ENCODE measurements at places on chromosomes 11 and 22.

DNA sequence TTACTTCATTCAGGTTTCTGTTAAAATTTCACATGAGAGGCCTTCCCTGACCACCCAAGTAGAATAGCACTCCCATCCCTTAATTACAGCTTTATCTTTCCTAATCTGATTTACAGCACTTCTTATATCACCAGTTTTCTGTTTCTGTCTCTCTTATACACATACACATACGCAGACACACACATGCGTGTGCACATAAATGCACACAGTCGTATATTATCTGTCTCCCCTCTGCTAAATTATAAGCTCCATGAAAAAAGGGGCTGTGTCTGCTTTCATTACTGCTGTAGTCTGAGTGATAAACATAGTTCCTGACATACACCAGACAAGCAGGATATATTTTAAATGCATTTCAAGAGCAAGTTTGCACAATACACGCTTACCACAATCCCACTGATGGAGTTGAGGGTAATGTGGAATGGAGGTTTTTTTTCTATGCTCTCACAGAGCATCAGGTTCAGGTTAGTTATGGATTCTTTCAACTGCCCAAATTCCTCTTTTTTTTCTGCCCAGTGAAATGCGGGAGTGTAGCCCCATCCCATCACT, 13.7 kb upstream of the TOP3B start:
- DNase-seq: no peak

- no peak for DNase-seq
These were observed 1.5 kb downstream of the INCENP start for GRCh38 chr11:62125316-62125715.

DNA sequence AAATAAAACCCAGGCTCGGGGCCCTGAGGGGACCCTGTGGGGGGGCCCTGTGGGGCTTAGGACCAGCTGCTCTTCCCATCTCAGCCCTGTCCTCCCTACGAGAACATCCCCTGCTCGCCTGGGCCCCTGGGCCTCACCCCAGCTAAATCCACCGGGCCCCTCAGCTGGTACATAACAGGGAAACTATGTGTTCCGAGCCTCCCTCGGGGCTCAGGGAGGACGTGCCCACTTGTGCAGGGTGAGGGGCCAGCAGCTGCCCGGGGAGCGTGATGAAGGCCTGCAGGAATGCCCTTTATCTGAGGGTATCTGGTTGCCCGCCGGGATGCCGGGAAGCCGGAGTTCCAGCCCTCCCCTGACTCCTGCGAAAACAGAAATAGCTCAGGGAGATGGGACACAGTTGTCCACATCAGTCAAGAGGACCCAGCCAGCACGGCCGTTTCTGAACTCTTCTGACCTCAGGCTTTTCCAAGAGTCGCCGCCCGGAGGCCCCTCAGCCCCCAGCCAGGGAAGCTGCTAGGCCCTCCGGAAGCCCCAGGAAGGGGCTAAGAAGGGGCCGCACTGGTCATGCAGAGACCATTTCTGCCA, 20.6 kb downstream of the MRPL23 start:
- no peak for DNase-seq

- no peak for DNase-seq
These were observed 29.1 kb downstream of the MAP6 start for GRCh38 chr11:75639762-75640181.

- DNase-seq: no peak
These were observed 24.1 kb downstream of the DCPS start for GRCh38 chr11:126328001-126328390.

- no peak for DNase-seq
These were observed 68.2 kb downstream of the EMSY start for GRCh38 chr11:76512851-76513653.

GRCh38 chr22:22195265-22196017, 49.1 kb upstream of the VPREB1 start:
- DNase-seq: peak; percentile 64

DNA sequence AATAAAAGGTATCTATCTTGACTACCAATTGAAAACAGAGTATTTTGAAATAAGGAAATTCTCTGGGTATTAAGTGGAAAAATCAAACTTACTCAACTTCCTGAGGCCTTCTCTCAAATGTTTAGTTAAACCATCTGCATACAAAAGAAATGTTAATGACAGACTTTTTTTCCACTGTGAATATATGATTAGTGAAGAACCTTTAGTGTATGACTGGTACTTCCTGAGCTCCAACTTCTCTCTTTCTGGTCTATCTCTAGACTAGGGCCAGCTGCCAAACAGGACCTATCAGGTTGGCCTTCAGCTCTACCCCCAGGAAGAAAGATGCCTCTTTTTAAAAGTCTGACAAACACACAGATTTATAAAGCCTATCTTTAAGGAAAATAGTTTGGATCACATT, 68.8 kb upstream of the SCUBE2 start:
- DNase-seq: no peak

GRCh38 chr11:12802418-12803085, 128.3 kb downstream of the TEAD1 start:
- DNase-seq: no peak

- DNase-seq: peak; percentile 80
These were observed 43.6 kb downstream of the LRRC32 start for GRCh38 chr11:76626921-76627401.

GRCh38 chr11:119518746-119519730, 96.1 kb upstream of the THY1 start:
- no peak for DNase-seq

DNA sequence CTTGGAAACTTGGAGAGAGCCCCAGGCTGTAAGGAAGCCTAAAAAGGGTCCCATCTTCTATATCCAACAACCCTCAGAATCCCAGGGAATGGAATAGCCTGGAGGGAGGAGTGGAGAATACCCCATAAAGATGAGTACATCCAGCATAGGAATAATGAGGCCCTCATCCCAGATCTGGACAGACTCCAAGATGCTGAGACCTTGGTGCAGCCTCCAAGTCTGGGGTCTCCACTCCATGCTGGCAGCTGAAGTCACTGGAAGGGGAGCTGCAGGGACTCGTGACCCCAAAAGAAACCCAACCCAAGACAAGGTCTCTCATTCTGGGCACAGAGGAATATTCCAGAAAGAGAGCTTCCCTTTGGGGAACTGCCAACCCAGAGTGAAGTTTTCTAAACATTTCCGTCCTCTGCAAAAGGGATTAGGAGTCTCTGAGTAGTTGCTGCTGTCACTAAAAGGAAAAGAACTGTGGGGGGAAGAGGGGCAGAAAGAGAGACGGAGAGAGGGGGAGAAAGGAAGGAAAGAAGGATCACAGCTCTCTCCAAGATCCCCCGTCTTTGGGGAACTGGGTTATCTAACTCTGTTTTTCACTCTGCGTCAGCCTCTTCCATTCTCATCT, 589 bp downstream of the SCGB1A1 start:
- no peak for DNase-seq

DNA sequence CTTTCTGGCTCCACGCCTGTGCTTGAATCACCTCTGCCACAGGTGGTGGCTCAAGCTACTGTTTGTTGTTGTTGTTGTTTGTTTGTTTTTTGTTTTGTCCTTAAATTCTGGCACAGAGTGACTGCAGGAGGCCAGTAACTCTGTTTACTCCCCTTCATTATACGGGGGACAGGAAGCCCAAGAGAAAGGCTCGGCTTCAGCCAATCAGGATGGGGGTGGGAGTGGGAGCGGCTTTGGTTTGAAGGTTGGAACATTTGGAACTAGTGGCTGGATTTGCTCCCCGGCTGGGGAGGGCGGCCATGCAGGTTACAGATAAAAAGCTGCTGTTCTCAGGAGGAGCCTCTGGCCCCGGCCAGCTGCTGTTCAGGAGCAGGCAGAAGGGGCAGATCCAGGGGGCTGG, 19.7 kb upstream of the CABP2 start:
- DNase-seq: no peak

DNA sequence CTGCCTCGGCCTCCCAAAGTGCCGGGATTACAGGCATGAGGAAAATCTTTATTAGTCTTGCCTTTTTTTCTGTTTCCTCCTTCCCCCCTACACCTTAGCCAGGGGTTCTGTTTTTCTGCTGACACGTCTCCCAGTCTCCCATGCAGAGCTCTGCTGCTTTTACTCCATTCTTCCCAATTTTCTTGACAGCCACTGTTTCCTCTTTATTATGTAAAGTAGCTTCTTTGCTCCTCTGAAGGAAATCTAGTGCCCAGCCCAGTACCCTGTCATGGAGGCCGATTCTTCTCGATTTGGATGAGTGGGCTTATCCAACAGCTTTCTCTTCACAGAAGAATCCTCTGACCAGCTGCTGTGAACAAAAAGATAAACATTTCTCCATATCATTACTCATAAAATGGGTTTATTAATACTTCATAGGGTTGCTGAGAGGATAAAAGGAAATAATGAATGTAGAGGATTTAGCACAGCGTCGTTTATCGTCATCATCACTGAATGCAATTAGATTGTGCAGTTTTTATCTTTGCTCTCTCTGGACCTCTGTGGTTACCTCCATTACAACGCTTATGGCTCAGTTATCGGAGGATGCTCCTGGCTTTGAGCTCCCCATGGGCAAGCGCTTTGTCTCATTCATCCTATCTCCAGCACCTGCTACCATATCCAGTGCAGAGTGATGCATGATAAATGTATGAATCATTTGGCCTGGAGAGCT, 375.6 kb upstream of the C11orf87 start:
- DNase-seq: no peak

DNA sequence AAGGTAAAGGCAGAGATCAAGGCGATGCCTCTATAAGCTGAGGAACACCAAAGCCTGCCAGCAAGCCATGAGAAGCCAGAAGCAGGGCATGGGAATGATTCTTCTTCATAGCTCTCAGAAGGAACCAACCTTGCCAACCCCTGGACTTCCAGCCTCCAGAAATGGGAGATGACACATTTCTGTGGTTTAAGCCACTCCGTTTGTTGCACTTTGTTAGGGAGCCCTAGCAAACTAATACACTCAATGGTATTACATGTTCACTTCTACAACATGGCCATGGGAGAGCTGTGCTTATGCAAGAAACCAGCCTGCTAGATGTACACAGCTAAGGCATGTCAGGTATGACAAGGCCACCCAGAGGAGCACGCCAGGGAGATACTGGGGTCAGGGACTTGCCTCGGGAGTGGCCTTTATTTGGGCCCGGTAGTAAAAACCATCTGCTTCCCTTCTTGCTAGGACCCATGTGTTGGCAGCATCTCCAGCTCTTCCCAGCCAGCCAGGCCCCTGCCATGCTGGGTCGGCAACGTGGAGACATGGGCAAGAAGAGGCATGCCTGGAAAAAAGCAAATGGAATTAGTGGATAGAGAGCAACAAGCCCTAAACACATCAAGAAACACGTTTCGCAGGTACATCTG, 3.6 kb downstream of the C11orf16 start:
- DNase-seq: no peak

DNA sequence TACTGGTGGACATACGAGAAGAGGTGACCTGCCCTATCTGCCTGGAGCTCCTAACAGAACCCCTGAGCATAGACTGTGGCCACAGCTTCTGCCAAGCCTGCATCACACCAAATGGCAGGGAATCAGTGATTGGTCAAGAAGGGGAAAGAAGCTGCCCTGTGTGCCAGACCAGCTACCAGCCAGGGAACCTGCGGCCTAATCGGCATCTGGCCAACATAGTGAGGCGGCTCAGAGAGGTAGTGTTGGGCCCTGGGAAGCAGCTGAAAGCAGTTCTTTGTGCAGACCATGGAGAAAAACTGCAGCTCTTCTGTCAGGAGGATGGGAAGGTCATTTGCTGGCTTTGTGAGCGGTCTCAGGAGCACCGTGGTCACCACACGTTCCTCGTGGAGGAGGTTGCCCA, 6.9 kb downstream of the TRIM6 start:
- DNase-seq: no peak

DNA sequence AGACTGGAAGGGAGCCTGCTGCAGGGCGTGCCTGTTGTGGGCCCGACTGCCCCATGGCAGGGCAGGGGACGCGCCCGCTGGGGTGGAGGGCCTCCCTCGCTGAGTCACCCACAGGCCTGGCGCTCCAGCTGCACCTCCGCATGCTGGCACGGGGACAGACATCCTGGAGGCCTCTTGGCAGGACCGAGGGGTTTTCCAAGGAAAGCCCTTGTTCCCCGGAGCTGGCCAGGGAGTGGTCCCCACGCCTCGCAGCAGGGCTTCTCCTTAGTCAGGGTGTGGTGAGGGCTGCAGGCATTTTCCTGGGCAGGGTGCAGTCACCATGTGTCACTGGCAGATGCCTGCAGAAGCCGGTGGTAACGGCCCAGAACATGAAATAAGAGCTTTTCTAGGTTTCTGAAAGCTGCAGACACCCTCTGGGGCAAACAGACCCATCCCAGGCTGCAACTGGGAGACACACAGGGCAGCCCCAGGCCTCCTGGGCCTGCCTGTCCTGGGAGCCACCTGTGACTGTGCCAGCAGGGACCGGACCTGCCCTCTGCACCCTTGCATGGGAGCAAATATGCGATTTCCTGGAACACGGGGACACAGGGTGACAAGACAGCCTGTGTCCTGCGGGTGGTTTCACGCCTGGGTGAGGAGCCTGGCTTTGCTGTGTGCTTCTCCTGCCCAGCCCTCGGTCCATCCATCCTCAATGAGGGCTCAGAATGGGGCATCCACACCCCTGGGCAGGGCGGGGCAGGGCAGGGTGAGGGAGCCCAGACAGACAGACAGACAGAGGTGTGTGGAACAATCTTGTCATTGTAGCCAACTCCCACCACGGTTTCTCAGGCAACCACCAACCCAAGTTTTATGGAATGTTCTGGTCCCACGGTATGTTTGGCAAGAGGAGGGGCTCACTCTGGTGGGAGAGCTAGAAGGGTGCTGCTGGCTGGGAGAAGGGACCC, 43.2 kb upstream of the FADD start:
- no peak for DNase-seq

DNA sequence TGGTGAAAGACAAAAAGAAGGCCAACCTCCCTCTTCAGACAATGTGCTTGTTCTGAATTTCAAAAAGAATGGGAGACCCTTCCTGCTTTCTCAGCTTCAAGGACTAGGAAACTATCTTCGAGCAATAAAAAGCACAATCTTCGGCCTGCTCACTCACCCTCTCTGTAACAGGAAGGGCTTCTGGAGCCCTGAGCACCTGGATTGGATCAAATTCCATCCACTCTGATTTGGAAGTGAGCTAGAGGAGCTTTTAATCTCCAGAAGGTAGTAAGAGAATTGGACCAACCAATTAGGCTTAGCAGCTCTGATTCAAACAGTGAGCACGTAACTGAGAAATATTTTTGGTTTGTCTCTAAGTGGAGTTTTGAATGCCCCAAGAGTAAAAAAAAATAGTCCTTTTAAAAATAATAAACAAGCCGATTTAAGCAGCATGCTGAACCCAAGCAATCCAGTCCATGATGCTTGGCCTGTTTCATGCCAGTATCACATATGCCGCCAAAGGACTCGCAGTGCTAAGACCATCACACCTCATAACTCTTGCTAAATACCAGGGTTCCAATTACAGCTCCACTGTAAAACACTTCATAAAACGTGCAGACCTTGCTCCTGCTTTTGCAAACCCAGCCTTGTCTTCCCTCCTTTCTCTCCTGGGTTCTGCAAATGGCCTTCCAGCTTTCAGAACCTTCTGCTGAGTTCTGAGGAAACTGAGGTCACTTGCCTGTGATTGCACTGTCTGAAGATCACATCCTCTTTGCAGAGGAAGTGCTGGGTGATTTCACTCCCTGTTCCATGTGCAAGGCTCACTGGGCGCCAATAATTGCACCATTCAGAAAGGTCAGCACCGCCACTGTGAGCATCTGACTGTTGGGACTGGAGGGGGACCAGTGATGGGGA, 74.4 kb downstream of the SLC1A2 start:
- DNase-seq: no peak

- DNase-seq: no peak
These were observed 111.9 kb downstream of the MED15 start for GRCh38 chr22:20619045-20619892.
